ENCODE measurements at places on chromosomes 16 and 17.

DNA sequence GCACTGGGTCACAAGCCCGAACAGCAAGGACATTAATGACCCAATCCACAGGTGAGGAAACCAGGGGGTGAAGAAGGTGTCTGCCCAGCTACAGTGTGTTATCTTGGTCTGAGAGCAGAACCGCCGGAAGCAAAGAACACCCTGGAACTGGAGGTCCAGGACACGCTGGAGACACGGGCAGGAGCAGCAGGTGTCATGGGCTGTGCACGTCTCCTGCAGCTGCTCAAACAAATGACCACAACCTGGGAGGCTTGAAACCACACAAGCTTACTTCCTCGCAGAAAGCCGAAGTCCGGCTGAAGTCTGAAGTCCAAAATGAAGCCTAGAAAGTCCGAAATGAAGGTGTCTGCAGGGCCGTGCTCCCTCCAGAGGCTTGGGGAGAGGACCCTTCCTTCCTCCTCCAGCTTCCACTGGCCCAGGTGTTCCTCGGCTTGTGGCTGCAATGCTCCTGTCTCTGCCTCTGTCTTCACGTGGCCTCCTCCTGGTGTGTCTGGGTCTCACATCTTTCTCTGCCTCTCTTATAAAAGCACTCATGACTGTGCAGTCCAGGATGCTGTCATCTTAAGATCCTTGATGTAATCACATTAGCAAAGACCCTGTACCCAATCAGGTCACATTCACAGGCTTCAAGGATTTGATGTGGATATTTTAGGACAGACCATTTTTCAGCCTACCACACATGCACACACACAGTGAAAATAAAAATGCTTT, 351.2 kb downstream of the C16orf95 start:
- DNase-seq, result no peak

GRCh38 chr16:84357191-84357651, 11.1 kb upstream of the ATP2C2 start:
- DNase-seq, result peak; percentile 85

GRCh38 chr17:72604518-72604917, 483.7 kb downstream of the SOX9 start:
- DNase-seq, result no peak

DNA sequence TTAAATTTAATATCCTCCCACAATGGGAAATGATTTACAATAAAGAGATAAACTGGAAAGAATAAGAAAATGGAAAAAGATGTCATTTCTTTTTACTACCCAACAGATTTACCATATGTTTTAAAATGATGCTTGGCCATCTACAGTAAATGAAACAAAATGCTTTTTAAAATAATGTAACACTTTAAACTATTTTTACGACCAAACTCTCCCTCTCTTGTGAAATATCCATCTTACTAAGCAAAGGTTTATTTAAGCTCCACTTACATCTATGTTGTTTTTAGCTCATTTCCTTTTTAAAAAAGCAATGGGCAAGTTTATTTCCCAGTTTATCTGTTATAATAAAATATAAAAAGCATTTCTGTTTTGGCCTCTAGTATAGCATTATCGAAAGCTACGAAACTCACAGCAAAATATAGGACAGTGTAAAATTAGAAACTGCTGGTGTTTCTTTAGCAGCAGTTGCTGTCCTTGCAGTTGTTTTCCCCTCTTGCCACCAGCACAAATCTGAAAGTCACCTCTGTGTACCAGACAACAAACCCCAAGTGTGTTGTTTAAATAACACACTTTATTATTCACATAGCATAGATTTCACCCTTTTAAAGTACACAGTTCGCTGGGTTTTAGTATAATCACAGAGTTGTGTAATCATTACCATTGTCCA, 195.1 kb downstream of the CDRT15L2 start:
- DNase-seq, result no peak

DNA sequence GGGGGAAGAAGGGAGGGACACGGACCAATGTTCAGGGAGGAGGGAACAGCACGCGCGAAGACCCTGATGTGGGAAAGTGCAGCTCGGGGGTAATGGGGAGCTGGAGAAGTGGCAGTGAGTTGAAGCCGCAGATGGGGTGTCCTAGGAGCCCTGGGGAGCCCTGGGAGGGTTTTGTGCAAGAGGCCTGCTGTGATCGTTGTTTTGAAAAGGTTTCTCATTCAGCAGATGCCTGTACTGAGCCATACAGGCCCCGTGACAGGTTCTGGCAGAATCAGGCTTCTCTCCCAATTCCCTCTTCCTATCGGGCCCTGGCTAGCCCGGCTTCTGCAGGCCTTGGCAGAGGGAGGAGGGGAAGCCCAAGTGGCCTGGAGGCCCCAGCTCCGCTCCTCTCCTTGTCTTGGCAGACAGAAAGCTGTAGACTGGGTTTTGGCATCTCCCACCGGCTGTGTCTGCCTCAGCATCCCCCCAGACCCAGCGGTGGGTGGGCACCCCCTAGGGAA, 38.4 kb upstream of the EMP2 start:
- DNase-seq, result no peak

DNA sequence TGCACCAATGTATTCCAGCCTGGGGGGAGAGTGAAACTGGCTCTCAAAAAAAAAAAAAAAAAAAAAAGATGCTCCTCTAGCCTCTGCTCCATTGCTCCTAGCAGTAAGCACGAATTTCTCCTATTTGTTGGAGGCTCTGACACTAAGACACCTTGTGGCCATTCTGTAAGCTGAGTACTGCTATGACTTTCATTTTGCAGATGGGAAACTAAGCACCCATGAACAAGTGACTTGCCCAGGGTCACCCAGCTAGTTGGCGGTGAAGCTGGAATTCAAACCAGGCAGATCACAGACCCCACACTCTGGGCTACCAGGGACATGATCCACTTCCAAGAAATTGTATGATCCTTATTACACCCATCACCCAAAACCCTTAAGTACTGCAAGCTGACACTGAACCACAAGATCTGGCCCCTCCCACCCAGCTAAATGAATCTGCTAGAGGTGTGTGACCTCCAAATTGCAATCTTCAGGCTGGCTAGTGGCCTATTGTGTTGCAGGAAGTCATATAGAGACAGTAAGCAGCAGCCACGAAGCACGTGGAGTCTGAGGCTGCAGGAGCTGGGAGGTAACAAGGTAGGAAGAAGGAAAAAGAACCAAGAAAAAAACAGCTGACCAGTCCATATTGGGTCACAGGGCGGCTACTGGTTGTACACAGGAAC, 209.4 kb downstream of the XYLT1 start:
- no peak for DNase-seq

GRCh38 chr17:77728871-77729270, 229.6 kb upstream of the TNRC6C start:
- DNase-seq, result no peak

DNA sequence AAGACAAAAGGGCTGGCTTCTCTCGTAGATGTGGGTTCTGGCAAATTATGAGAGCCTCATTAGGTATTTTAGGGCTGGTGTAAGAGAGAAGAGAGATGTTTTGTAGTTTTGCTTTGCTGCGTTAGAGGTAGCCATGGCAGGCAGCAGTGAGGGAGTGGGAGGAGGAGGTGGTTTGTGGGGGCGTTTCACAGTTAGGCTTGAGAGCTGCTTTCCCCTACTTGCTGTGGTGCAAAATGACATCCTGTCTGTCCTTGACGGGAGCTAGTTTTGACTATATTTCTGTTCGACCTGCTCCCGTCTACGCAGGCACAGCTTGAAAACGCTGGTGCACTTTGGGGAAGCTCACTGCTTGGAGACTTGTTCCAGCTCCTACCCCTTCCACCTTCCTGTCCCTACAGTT, 75.5 kb downstream of the SLC5A11 start:
- no peak for DNase-seq

GRCh38 chr16:68719993-68720489, 17.1 kb upstream of the CDH1 start:
- DNase-seq, result no peak

DNA sequence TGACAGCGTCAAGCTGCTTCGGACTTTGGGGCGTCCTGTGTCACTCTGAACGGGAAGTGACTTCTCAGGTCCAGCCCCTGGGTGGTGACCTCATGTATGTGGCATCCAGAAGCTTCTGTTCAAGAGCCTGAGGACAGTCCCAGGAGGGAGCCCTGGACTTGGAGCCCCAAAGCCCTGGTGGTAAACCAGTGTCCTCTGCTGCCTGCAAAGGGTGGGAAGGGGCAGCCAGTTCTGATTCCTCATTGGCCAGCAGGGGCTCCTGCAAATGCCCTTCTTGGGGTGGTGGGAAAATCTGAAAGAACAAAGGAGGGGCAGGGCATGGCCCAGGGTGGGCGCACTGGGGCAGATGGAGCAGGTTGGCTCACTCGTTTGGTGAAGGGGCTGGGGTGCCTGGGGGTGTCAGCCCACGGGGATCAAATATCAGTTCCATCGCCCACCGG, 1.6 kb downstream of the OSGIN1 start:
- DNase-seq, result no peak

DNA sequence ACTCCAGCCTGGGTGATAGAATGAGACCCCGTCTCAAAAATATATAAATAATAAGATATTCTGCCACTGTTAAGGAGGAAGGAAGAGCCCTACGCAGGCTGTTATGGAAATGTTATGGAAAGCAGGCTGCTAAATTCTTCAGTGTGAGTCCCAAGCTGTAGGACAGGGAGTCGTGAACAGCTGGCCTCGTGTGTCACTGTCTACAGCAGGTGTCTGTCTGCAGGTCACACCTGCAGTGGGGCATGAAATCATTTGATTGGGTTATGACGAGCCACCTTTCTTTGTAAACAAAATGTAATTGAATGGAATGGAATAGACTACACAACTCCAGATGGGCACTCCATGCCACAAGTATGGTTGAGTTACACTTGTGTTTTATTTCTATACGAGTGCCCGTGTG, 15.6 kb upstream of the LITAF start:
- DNase-seq, result no peak

DNA sequence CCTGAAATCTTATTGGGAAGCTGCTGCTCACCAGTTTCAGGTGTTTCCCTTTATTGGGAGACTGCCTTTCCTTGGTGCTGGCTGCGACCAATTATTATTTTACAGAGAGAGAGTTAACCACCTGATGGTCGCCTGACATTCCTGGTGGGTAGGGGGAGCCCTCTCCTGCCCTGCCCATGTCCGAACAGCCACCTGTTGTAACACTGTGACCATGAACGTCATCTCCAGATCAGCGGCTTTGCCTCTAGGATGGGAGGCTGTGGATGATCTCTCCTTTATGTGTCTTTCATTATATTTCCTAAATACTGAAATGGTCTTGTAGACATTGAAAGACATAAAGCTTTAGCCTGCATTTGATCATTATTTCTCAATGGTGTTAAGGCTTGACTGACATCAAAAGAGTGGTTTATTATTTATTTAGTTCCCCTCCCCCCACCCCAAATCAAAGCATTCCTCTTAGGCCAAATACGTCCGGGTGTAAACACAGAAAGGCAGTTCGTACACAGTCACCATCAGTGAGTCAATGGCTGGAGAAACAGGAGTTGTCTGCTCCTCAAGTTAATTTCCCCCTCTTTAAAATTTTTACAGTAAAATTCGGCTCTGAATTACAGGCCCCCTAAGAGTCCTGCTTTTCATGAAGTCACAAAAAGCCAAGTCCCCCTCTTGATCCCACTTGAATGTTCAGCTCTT, 57.8 kb upstream of the CACNG5 start:
- DNase-seq, result no peak

- DNase-seq, result no peak
Measured at GRCh38 chr17:73799096-73799495, 154.9 kb upstream of the SDK2 start.

GRCh38 chr17:46794318-46794717, 24.2 kb downstream of the WNT3 start:
- DNase-seq, result no peak

DNA sequence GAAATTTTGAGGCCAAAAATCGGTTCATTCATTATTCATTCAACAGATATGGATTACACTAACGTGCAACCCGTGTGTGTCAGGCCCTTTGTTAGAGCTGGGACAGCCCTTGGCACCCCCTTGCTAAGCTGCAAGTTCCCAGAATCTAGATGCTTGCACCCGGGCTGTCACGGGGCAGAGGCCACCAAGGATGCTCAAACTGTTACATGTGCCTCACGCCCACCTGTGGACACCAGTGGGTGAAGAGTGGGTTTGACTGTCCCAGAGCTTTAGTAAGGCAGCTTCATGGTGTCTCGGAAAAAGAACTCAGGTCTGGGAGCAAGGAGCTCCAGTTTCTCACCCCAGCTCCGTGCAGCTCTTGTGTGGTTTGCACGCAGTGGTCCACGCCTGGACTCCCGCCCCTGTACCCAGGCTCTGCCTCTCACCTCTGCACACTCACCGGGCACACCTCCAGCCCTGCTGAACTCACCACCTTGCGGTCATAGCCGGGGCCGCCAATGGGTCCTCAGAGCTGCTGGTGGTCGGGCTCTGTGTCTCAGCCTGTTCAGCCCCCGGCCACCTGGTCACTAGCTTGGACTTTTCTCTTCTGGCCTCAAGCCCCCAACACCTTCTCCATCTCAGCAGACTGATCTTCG, 53.7 kb upstream of the CACNG4 start:
- DNase-seq, result no peak

DNA sequence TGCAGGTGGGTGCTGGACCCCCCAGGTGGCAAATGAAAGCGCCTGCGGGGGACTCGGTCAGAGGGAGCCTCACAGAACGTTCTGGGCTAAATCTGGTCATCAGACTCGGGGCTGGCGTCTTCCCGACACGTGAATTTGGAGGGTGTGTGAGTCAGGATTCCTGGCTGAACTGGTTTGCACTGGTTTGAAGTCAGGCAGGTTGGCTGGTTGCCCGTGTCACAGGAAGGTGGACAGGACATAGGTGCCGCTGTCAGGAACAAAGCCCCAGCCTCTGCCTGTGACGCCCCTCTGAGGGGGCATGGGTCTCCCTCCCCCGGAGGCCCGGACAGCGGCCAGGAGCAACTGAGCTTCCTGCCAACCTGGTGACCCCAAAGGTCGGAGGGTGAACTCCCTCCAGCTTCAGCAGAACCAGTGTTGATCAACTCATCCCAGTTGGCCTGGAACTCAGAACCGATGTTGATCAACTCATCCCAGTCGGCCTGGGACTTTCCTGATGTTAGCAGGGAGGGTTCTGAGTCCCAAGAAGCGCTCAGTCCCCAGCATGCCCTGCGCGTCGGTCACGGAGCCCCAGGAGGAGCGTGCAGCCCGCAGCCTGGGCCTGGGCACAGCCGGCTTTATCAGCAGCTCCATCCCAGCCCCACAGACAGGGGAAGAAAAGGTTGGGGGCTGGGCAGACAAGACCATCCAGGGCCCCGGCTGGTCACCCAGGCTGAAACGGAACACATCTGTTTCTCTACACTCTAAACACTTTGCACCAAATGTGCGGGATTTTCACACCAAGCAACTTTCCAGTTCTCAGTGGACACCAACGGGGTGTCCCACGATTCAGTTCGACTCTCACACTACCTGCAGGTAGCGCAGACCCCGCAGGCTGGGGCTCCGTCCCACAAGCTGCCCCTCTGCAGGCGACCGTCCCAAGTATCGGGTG, 14.4 kb upstream of the METRNL start:
- DNase-seq, result no peak

- DNase-seq, result no peak
Measured at GRCh38 chr16:55081622-55082590, 151.2 kb downstream of the IRX5 start.

DNA sequence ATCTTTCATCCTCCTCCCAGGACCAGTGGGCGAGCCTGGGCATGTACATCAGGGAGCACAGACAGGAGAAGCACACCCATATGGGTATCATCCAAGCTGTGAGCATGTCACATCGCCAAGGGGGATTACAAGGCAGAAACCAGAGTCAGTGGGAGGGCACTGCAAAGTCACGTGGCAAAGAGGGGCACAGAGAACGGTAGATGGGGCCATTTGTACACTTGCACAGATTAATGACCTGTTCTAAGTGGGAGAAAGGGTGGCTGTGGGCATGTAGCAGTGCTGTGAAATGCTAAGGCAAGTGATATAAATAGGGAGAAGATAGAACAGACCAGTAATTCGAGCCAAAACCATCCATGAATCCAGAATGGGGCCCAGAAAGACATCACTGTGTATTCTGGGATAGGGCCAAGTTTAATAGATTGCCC, 265.0 kb downstream of the CPPED1 start:
- DNase-seq, result no peak

GRCh38 chr17:65294181-65294719, 157.1 kb downstream of the RGS9 start:
- DNase-seq, result peak; percentile 47
